Aorta (tissue), 5 donors: ENCODE measurements at places on chromosomes 12 and 14. TPM values are rescaled to one million over a fixed set of nuclear protein-coding genes. Genes with fewer than 3 reads are reported as not detected.
A peak's percentile ranks its signal among the peaks of the same experiment; 100 is the strongest.

DNA sequence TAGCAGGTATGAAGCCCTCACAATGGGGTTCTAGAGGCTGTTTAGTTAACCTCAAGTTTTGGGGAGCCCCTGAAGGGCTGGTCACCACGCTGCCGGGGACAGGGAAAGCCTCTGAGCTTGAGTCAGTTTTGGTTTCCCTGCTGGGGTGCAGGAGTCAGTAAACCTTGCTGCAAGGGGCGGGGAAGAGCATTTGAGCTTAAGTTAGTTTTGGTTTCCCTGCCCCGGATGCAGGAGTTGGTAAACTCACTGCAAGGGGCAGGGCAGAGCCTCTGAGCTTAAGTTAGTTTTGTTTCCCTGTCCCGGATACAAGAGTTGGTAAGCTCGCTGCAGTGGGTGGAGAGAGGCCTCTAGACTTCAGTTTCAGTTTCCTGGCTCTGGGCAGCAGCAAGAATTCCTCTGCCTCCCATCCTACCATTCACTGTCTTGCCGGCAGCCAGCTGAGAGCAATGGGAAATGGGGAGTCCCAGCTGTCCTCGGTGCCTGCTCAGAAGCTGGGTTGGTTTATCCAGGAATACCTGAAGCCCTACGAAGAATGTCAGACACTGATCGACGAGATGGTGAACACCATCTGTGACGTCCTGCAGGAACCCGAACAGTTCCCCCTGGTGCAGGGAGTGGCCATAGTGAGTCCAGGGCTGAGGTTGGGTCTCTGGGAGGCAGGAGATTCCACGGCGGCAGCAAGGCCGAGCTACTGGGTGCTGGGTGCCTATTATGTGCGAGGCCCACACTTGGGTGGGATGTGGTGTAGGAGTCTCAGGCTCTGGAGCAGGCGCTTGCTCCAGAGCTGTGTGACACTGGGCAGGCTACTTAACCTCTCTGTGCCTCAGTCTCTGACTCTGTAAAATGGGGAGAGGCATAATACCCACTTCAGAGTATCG lies at the start of gene OAS2:
Gene OAS2, plus strand, starts transcription at position 357 of the 878 bp plus-strand sequence. Its CDS starts 90 bp downstream, at position 447.
- peak; percentile 76 for DNase-seq

The SLCO1B1 gene
- total RNA-seq, result not detected

The GLTP gene
- 38.4 TPM for total RNA-seq

DNA sequence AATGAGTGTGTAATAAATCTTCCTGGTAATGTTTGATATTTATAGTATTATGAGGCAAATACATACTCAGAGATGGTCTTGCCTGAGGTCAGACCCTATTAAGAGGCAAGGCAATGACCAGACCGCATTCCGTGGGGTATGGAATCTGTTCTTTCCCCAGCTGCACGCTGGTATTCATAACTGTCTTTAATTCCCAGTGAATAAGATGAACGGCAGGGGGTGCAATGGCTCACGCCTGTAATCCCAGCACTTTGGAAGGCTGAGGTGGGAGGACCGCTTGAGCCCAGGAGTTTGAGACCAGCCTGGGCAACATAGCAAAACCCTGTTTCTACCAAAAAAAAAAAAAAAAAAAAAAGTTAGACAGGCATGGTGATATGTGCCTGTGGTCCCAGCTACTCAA lies 44.6 kb downstream of the ERO1A start:
- no peak for DNase-seq

The LRTM2 gene
- total RNA-seq, result not detected

GRCh38 chr14:33617154-33617553 lies 333.7 kb downstream of the EGLN3 start:
- no peak for DNase-seq
